ENCODE measurements at places on chromosomes 11 and 22. TPM values are rescaled to one million over a fixed set of nuclear protein-coding genes. Genes with fewer than 3 reads are reported as not detected.

- peak; percentile 51 for DNase-seq
These were observed 758 bp downstream of the MCAM start for GRCh38 chr11:119316016-119316728.

DNA sequence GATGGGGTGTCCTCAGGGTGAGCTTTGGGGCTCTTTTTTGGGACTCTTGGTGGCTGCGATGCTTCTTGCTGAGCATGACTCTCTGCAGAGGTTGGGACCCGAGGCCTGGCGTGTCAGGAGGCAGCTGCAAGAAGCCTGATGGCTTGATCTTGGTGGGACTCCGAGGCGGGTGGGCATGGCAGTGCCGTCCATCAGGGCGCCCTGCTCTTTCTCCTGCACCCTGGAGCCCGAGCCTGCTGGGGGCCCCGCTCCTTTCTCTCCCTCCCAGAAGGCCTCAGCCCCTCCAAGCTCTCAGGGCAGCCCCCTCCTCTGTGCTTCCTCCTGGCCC, 432.7 kb downstream of the TBC1D22A start:
- no peak for DNase-seq

OR10D3 gene
- total RNA-seq: 0.24 TPM

DNA sequence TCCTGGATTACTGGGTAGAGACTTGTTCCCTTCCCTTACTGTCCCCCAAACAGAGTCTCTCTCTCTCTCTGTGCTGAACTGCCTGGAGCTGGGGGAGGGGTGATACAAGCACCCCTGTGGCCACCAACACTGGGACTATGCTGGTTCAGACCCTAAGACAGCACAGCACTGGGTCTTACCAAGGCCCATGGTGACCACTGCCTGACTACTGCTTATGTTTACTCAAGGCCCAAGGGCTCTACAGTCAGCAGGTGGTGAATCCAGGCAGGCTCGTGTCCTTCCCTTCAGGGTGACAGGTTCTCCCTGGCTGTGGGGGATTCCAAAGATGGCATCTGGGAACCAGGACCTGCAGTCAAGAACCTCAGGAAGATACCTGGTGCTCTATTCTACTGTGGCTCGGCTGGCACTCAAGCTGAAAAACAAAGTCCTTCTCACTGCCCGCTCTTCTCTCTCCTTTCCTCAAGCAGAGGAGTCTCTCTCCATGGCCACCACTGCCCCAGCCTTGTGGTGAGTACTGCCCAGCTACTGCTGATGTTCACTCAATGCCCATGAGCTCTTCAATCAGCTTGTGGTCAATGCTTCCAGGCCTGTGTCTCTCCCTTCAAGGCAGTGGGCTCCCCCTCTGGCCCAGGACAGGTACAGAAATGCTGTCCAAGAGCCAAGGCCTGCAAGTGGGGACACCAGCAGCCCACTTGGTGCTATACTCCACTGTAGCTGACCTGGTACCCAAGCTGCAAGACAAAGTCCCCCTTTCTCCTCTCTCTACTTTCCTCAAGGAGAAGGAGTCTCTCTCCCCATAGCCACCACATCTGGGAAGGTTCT, 41.8 kb upstream of the SHANK2 start:
- DNase-seq: no peak

YPEL1 gene
- 9.6 TPM for total RNA-seq

GRCh38 chr11:64863391-64864060, 14.9 kb downstream of the EHD1 start:
- no peak for DNase-seq

DNA sequence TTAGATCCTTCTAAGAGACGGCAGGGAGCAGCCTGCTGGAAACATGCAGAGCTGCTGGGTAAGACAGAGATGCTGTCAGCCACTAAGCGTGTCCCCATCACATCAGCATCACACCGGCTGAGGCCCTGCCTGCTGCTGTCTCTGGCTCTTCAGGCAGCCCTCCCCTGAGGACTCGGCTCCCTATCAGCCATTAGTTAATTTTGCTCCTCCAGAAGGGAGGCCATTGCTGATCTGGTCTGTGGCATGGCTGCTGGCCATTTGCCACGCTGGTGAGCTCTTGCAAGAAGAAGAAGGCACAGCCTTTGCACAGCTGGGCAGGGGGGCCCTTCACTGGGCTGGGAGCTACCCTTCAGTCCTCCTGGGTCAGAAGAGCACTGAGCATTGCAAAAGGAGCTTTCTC, 131.2 kb upstream of the PARVA start:
- DNase-seq: no peak

GRCh38 chr11:116189408-116190170, 583.2 kb downstream of the BUD13 start:
- DNase-seq: no peak

GRCh38 chr11:11220786-11221185, 132.3 kb downstream of the CSNK2A3 start:
- DNase-seq: no peak

GRCh38 chr22:39130892-39131855, 21.3 kb downstream of the CBX7 start:
- DNase-seq: no peak

- no peak for DNase-seq
These were observed 78.5 kb downstream of the SPON1 start for GRCh38 chr11:14041040-14041439.

- peak; percentile 70 for DNase-seq
These were observed 17.1 kb upstream of the NRIP3 start for GRCh38 chr11:9020916-9021315.

DNA sequence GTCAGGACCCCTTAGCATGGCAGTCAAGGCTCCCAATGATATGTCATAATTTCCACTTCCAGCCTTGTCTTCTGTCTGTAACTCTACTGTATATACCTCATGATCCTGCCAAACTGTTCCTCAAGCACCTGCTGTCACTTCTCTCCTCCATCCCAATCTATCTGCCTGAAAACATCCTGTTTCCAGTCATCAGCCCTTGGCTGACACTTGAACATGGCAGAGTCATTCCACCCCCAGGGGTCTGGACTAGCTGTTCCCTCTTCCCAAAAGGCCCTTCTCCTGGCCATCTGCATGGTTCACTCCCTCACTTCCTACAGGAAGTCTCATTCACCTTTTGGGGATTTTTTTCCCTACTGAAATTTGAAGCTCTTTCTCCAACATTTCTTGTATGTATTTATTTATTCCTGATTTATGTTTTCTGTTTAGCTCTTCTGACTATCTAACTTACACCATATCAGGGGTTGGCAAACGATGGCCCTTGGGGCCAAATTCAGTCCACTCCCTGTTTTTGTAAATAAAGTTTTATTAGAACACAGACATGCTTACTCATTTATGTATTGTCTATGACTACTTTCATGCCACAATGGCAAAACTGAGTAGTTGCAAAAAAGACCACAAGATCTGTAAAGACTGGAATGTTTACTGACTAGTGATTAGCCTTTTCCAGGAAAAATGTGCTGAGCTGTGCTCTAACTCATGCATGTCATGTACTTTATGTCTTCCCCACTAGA, 278.4 kb downstream of the KIRREL3 start:
- no peak for DNase-seq

- DNase-seq: peak; percentile 75
These were observed 23.9 kb upstream of the ZC3H12C start for GRCh38 chr11:110069158-110069737.

MGAT3 gene
- 2.2 TPM for total RNA-seq

- no peak for DNase-seq
These were observed 61.8 kb downstream of the SGSM3 start for GRCh38 chr22:40432157-40432556.

ZNF74 gene
- 12.5 TPM for total RNA-seq

- no peak for DNase-seq
These were observed 104.3 kb downstream of the RPL27A start for GRCh38 chr11:8786933-8787332.

DNA sequence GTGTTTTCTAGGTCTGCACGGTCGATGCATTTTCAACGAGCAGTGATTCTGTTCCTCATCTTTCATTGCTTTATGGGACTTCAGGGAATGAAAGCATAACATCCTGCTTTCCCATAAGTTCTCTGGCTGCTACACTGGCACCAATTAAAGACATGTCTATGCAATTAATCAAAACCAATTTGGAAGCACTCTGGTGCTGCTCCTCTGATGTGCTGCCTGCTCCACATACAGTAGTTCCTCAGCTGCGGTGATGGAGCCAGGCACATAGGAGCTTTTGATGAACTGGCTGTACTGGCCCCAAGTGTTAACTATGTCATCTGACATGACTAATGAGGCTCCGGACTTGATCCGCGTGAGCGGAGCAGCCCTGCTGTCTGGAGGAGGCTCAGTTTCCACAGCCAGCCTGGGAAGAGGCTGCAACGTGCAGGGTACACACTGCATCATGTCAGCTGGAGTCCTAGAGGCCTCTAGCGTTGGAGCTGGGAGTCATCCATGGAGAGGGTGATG, 29.8 kb downstream of the GVQW3 start:
- no peak for DNase-seq

ZNF280A gene
- total RNA-seq: 2.4 TPM

MUC2 gene
- under 0.01 TPM for total RNA-seq

DNA sequence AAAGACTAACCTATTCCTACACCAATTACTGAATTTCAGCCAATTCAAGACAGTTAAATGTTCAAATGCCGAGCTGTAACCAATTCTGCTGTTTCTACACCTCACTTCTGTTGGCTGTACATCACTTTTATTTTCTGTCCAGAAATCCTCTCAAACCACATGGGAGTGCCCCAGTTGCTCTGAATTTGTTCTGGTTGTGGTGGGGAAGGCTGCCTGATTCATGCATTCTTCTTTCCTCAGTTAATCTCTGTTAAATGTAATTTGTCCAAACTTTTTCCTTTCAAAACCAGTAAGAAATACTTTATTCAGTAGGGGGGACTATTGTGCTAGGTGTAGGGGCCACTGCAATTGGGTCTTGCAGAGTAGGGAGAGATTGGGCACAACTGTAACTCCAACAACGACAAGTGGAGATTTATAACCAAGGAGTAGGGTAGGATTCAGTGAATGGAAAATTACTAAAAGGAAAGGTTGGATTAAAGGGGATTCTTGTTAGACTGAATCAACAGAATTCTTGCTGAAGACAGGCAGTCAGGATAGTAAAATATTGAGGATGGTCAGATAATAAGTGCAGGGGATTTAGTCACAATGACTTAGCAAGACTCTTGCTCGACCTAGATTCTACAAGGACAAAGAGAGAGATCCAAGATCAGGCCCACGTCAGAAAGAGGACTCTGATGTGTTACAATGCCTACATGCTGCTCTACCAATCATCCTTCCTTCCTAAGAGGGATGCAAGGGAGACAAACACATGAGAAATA, 593.5 kb upstream of the FAT3 start:
- DNase-seq: no peak

- DNase-seq: peak; percentile 11
These were observed 56.0 kb upstream of the PARVA start for GRCh38 chr11:12321217-12321937.

DNA sequence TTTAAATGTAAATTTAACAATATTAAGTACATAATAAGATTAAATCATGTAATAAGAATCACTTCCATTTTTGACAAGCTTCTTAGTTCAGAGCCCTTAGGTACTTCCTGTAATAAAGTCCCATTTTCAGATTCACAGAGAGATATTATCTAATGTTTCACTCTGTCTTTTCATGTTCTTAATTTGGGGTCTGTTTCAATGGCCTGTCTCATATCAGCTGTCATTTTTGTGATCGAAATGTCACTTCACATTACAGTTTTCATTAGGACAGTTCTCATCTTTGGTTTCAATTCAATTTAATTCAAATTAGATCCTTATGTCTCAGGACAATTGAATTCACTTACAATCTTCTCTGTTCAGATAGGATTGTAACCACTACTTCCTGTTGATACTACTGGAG, 22.6 kb upstream of the OLFML1 start:
- DNase-seq: no peak

Measured in umbilical cord (tissue), 2 donors.